ENCODE measurements at places on chromosomes 1 and 21. TPM values are rescaled to one million over a fixed set of nuclear protein-coding genes. Genes with fewer than 3 reads are reported as not detected.
A peak's percentile ranks its signal among the peaks of the same experiment; 100 is the strongest.

Gene CFAP107
- not detected for total RNA-seq

- DNase-seq, result peak; percentile 59
These were observed 6.0 kb upstream of the UBL4B start for GRCh38 chr1:110106013-110106941.

GRCh38 chr21:42307106-42307505 is 8.1 kb downstream of the TFF3 start:
- no peak for DNase-seq

DNA sequence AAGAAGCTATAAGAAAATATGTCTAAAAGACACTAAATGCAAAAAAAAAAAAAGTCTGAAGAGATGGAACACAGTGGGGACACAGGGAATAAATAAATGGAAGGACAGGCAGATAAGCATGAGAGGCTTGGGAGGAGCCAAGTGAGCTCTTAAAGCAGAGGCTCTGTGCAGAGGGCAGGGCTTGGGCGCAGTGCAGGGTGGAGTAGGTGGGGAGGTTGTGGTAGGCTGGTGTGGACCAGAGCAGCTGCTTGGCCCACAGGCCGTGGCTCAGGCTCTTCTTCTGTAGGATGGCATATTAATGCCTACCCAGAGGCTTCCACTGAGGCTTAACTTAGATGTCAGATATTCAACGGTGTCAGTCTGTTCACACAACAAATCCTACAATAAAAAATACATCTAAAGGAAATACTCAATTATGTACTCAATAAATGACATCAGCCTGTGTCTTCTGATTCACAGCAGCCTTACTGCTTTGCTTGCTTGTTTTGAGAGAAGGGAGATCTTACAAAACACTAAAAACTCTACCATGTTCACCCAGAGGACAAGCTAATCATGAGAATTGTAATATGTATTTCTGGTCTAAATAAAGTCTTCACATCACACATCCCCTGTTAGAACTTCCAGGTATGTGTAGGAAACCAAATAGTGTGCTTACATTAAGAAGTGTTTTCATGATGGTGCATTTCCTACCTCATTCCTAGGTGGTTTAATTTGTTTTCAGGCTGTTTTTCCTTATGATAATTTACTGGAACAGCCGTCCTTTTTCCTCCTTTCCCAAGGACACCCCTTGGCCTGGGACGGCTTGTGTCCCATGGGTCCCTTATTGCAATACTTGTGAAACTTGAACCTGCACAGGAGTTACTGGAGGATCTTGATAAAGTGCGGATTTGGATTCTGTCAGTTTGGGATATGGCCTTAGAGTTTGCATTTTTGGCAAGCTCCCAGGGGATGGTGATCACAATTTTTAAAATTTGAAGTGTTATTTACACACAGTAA is 24.9 kb downstream of the DIP2A start:
- DNase-seq, result peak; percentile 70

- no peak for DNase-seq
These were observed 6.0 kb downstream of the CCDC181 start for GRCh38 chr1:169421309-169421708.

Gene FCAMR
- total RNA-seq, result not detected

Measured in heart left ventricle (tissue), 16 donors.